ENCODE measurements at places on chromosomes 4 and X.

GRCh38 chr4:173013232-173013930 lies 155.2 kb upstream of the GALNT7 start:
- DNase-seq, result no peak

DNA sequence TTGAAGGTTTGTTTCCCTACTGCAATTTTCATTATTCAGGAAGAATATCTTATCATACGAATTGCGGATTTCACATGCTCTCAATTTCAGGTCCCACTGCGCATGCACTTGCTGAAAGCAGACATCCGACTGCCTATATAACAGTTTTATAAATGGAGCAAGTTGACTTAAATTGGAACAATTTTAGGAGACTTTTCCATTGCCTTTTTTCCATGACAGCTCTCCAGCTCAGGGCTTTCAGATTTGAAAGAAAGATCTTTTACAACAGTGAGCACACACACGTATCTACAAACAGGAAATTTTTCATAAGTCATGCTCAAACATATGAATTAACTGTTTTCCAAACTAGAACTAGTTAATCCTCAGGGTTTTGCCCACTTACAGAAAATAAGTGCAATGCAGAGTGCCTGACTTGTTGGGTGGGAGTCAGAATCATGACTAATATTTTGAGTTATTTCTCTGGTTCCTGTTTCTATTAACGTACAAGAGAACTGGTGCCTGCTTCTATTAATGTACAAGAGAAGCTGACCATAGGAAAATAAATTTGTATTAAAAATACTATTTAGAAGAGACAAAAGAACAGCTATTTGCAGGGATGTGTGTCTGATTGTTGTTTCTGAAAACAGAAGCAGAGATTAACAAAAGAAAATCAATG lies 137.9 kb downstream of the GPC3 start:
- no peak for DNase-seq

- no peak for DNase-seq
These were observed 31.3 kb downstream of the CRLF2 start for GRCh38 chrX:1181170-1181569.

- DNase-seq, result no peak
These were observed 91.7 kb upstream of the PAQR3 start for GRCh38 chr4:79030973-79031372.

- DNase-seq, result no peak
These were observed 34.8 kb upstream of the MAP9 start for GRCh38 chr4:155411546-155411945.

GRCh38 chr4:83378419-83378818 lies 43.8 kb upstream of the HPSE start:
- no peak for DNase-seq

- no peak for DNase-seq
These were observed 108.3 kb downstream of the LHFPL1 start for GRCh38 chrX:112571388-112571787.

- DNase-seq, result peak; percentile 75
These were observed 16.3 kb downstream of the CD99 start for GRCh38 chrX:2707334-2707760.

DNA sequence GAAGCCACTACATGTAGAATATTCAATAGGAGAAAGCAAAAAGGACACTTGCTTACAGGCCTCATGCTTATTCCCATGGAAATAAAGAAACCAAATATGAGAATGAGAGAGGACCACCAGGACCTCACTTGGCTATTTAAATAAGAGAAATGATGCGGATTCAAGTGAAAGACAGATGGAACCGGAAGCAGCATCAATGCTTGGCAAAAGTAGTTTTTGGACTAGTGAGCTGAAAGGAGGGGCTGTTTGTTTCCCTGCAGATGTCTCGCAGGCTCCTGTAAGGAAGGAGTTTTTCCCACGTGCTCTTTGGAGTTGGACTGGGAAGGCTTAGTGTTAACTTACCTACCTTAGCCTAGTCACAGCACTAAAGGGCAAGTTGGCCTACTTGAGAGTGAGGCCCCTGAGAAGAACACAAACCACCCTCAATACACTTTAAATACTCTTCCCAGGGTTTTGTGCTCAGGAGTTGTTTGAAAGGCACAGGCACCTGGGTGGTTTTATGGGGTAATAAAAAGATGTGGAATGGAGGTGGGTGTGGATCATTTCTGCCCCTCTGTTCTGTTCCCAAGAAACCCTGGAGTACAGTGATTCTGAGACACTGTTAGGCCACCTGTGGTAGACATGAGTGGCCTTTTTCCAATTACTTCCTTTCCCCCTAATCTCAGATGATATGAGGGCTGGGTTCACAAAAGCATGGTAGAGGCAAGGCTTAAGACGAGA lies 113.3 kb upstream of the C1GALT1C1 start:
- DNase-seq, result no peak

GRCh38 chr4:39469429-39470077 lies 10.7 kb downstream of the LIAS start:
- DNase-seq, result peak; percentile 79

GRCh38 chrX:9875801-9876200 lies 89.6 kb downstream of the SHROOM2 start:
- no peak for DNase-seq

DNA sequence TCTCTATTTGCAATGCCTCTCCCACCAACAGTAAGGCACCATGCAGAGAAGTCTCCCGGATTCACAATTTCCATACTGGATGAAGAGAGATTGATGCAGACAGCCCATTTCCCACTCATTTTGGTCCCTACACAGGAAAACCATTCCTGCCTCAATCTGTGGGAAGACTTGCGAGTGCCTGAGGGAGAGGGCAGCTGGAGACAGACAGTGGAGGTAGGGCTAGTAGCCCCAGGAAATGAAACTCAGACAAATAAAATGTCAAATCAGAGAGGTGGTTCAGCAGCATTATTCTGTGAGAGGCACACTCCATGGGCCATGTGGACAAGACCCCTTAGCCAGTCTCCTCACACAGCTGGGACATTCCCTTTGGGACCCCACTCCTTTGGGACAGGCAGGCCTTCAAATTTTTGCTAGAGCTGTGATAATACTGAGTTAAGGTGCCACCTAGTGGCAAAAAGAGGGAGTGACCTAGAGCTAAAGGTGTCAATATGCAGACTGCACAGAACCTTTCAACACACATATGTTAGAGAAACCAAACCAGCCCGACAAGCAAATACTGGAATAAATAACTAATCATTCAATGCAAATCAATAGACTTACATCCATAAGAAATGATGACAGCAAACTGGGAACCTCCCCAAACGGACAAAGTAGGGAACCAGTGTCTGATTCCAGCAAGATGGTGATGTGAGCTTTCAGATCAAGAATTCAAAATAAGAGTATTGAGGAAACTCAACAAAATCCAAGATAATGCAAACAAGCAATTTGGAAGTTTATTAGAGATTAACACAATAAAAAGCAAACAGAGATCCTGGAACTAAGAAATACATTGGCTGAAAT lies 1865.3 kb upstream of the AGA start:
- DNase-seq, result no peak

GRCh38 chrX:39730662-39731329 lies 367.0 kb downstream of the BCOR start:
- DNase-seq, result peak; percentile 24

- no peak for DNase-seq
These were observed 4.1 kb downstream of the KDR start for GRCh38 chr4:55121246-55121645.

- no peak for DNase-seq
These were observed 23.7 kb downstream of the SULT1E1 start for GRCh38 chr4:69836287-69836686.

DNA sequence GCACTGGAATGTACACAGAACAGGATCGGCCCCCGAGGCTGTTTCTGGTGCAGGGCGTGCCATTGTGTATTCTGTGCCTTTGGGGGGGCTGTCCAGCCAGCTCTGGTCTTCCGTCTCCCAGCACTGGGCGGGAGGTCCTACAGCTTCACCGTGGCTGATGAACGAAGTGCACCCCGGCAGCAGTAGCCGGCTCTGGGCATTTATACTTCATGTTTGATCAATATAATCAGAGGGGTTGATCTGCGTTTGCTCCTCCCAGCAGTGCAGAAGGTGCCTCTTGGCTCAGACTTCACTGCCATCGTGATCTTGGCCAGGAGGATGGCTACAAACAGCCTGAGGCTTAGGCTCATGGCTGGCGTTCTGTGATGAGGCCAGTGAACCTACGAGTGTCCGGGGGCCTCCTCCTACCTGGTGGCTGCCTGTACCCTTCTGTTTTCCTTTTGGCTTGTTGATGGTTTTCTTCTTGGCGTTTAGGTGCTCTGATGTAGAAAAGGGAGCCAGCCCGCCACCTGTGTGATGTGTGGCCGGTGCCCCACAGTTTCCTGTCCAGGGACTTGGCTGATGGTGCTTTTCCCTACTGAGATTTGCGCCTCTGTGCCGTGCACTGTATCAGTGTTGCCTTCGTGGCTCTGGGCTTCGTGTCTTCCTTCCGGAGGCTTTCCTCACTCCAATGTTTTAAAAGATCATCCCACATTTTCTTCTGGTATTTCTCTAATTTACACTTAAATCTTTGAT lies 31.2 kb upstream of the HGFAC start:
- no peak for DNase-seq

GRCh38 chr4:113593400-113594230 lies 167.9 kb downstream of the CAMK2D start:
- no peak for DNase-seq

- no peak for DNase-seq
These were observed 26.9 kb downstream of the CRLF2 start for GRCh38 chrX:1185561-1185960.

DNA sequence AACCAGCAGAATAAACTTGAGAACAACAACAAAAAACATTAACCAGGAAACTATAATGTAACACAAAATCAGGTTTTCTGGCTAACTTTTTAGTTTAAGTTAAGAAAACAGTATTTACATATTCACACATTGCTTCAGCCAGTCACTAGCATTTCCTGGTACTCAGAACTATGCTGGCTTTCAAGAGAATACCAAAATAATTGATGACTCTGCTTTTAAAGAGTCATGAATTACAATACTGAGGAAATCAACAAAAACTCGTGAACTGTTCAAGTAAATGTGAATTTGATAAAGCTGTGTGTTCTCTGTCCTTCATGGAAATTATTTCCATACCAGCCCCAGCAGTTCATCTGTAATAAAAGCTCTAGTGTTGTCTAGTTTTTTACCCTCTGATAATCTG lies 27.4 kb downstream of the PRSS12 start:
- DNase-seq, result no peak

DNA sequence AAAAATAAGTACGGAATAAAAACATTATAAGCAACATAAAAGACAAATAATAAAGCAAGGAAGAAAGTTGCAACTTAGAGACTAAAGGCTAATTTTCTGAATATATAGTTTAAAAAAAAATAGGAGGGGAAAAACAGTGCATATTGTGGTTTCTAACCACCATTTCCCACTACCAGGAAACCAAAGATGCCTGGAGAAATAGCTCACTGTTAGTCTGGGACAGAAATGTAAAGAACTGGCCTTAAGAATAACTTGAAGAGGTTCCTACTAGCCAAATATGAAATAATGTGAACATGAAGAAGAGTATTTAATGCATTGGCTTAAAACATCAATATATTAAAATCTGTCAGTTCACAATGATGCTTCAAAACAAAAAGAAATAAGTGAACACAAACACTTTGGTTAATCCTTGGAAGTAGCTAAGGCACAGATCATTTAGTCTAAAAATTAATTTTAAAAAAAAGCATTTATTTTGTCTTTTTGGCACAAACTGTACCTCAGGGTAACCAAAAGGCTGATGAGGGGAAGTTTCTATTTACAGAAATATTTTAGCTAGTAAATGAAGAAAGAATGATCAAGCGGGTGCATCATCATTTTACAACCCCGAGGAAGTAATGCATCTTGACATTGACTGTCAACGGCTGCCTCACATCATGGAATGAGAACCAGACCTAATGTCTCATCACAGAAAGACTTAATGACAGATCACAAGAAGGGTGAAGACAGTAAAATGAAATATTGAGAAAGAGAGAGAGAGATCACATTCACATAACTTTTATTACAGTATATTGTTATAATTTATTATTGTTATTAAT lies 297.2 kb upstream of the LDB2 start:
- DNase-seq, result no peak

- no peak for DNase-seq
These were observed 11.0 kb upstream of the IL3RA start for GRCh38 chrX:1325515-1326116.

- DNase-seq, result no peak
These were observed 18.0 kb downstream of the CDKL2 start for GRCh38 chr4:75612306-75612705.

GRCh38 chrX:7266288-7266687 lies 118.3 kb upstream of the PUDP start:
- no peak for DNase-seq

- no peak for DNase-seq
These were observed 17.0 kb upstream of the MAPK10 start for GRCh38 chr4:86376850-86377249.

DNA sequence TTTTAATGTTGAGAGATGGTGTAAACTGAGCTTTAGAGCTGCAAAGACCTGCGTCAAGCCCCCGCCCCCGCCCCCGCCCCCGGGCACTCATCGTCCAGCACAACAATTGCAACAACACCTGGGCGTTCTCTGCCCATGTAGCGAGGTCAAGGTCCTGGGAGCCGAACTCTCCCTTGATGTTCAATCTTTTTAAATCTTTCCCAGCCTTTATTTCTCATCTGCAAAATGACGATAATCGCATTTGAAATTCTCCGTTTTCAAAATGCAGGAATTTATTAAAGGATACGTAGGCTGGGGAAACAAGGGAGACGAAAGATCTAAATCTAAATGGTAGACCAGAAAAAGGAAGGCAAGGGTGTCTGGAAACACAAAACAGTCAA lies 648 bp upstream of the MSMO1 start:
- DNase-seq, result peak; percentile 22

DNA sequence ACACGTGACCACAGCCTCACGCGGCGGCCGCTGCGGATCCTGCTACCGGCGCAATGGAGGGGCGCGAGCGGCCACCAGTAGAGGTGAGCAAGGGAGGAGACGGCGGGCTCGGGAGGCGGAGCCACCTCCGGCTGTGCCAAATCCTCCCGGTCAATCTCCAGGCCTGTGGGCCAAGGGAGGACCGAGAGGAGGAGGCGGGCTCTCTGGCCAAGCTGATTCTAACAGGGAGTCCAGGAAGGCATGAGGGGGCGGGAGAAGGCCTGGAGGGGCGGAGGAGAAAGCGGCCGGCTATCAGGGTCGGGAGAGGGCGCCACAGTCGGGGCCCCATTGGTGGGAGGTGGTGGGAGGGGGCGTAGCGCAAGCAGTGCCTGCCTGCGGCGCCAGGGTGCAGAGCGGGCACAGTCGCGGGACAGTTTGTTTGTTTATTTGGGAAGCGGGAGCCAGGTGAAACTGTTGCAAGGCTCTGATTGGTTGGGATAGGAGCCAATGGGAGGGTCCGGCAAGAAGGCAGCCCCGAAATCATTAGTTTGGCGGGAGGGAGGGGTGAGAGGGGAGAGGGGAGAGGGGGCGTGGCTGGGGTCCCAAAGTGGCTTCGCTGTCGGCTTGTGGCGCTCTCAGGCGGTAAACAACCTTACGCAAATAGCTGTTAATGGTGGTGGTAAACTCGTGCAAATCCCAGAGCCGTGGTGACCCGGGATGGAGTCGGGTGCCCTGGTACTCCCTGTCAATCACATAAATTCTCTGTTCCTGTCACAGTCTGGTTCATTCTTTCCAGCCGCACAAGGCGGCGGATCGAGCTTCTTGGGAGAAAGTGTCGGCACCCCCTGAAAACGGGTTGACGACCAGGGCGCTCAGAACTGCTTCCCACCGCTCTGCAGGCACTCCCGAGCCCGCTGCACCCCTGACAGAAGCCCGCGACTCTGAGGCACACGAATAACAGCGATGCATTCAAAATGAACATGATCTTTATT lies at the start of gene IRS4:
IRS4 (minus strand) TSS at position 55 of the 971 bp plus-strand sequence.
- DNase-seq, result no peak

All from fibroblast of the conjunctiva (primary cell).